ENCODE measurements at places on chromosomes 2 and 18. TPM values are rescaled to one million over a fixed set of nuclear protein-coding genes. Genes with fewer than 3 reads are reported as not detected.

The UGT1A4 gene
- 0.06 TPM for total RNA-seq

The ALPP gene
- total RNA-seq, result 0.75 TPM

The DCDC2C gene
- total RNA-seq, result 0.55 TPM

The RAD51AP2 gene
- not detected for total RNA-seq
